Bronchial epithelial cell (primary cell): ENCODE measurements at places on chromosomes 1 and 21.

- no peak for DNase-seq
These were observed 5.5 kb downstream of the ZBTB18 start for GRCh38 chr1:244056577-244056976.

DNA sequence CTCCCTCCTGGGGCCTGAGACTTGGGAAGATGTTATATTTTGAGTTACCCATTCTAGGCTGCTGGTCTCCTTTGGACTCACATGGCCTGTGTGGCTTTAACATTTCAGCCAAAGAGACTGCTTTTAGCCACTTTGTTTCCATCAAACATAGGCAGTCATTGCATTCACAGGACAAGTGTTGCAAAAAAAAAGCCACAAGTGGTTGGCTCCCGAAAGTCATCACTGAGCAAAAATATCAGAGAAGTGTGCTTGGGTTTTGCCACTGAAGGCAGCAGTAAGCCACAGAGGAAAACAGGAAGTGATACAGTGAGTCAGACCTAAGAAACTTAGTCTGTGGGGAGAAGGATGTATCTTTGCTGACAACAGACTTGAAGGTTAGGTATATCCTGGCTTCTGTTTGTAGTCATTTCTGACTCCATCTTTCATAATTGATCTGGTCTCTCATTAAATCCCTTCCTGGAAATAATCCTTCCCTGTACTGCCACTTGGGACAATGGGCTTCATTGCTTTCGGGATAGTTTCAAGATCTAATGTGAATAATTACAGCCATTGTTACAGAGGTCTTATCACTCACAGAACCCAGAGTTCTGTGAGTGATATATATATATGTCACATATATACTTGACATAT lies 80.9 kb downstream of the COLGALT2 start:
- DNase-seq: peak; percentile 81

DNA sequence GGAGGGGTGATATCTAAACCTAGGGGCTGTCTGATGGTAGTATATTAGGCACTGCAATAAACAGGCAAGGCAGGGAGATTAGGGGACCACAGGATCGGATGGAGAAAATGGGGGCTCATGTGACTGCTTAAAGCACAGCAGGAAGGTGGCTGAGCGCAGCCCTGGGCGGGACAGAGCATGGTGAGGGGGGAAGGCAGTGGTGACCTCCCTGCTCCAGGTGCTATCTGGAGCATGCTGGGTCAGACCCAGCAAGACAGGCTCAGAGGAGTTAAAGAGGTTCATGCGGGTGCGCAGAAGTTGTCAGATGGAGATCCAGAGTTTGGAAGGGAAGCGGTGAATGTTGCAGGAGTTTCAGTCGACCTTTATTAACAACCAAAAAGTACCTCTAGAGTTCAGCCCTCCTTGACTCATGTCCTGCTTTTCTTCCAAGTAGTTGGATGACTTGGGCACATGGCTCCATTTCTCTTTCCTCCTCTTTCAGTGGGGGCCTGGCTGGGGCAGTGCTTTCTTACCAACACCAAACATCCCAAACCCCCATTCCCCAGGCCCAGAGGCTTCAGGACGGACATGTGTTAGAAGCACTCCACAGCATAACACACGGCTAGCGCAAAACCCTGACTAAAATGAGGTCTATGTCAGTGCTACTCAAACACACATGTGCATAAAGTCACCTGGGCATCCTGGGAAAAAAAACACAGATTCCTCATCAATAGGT lies 41.5 kb downstream of the CAPN9 start:
- no peak for DNase-seq

GRCh38 chr1:155967341-155968050 lies 10.9 kb downstream of the ARHGEF2 start:
- DNase-seq: no peak
